ENCODE measurements at places on chromosomes 13 and 19.

DNA sequence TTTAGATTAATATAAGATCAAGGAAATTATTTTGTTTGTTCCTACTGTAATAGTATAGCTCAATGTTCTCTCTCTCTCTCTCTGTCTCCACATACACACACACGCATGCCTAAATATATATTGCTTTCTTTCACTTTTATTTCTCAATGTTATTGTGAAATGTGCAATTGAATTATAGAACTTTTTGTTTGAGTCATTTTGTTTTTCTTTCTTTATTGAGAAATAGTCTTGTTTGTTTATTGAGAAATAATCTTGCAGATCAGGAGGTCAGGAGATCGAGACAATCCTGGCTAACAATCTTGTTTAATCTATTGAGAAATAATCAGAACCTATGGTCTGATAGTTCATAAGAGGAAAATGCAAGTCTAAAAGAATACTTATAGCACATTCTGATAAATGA, 1581.3 kb downstream of the EFNB2 start:
- no peak for DNase-seq

DNA sequence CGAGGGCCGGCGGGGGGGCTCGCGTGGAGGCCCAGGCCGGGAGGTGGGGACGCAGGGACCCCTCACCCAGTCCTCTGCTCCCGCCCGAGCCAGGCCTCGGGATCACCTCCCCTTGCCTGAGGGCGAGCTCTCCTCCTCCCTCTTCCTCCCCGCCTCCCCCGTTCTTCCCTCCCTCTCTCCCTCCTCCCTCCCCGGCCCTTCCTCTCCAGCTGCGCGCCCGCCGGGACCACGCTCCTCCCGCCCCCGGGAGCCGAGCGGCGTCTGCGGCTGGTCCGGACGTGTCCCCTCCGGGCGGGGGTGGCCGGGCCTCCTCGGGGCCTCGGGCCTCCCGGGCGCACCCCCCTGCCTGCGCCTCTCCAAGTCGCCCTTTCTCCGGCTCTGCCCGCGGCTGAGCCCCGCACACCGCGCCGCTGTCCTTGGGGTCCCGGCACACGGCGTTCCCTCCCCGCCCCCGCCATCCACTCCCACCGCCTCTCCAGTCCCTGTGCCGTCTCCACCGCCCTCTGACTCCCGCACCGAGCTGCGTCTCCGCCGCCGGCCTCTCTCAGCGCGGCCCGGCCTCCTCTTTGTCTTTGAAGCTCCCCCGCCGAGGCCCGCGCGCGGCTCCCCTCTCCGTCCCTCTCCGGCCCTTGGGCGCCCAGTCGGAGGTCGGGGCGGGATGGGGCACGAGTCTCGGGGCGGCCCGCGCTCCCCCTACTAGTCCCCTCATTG, 5.7 kb downstream of the SOX1 start:
- DNase-seq, result no peak

GRCh38 chr19:54355675-54356074, 9.1 kb downstream of the LAIR1 start:
- DNase-seq, result no peak

- no peak for DNase-seq
Measured at GRCh38 chr13:28273919-28274318, 135.6 kb downstream of the PAN3 start.

All from activated CD8-positive, alpha-beta memory T cell treated with anti-CD3 and anti-CD28 coated beads for 4 hours (primary cell).